CD4-positive, alpha-beta T cell treated with Interleukin-17A for 1 hour (primary cell): ENCODE measurements at places on chromosomes 4 and X.

- no peak for DNase-seq
Measured at GRCh38 chr4:134408897-134409296, 207.3 kb upstream of the PABPC4L start.

GRCh38 chr4:53221832-53222480, 143.9 kb downstream of the SCFD2 start:
- DNase-seq = no peak

GRCh38 chrX:153739754-153740486, 15.3 kb downstream of the ABCD1 start:
- peak; percentile 20 for DNase-seq

- DNase-seq = no peak
Measured at GRCh38 chr4:19213388-19213787, 1038.3 kb upstream of the SLIT2 start.

DNA sequence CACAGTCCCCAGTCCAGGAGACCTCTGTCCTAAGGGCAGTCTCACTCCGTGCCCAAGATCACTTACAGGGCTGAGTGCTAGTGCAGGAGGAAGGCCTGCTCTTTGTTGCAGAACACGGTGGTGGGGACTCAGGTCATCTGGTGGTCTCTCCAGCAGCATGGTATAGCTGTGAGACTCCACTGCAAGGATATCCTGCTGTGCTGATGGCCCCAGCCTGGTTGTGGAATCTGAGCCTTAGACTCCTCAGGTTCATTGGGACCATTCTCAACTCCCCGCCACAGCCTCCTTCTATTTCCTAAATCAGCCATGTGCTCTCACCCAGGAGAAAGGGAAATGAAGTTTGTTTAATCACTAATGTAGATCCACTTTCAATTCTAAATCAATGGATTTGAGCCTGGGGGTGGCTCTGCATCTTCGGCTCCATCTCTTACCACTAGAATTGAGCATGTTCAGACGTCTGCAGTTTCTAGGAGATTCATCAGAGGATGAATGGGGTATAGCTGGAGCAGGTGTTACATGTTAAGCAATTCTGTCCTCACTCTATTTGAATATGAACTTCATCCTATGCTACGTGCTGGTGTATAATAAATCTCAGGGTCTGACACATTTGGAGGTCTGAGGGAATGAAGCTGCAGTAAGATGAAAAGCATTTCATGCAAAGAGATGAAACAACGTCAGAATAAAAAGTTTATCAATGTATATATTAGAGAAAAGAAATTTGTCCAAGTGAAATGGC, 189.2 kb downstream of the MGST2 start:
- DNase-seq = no peak

GRCh38 chrX:120751683-120752082, 121.8 kb upstream of the C1GALT1C1 start:
- DNase-seq = no peak

DNA sequence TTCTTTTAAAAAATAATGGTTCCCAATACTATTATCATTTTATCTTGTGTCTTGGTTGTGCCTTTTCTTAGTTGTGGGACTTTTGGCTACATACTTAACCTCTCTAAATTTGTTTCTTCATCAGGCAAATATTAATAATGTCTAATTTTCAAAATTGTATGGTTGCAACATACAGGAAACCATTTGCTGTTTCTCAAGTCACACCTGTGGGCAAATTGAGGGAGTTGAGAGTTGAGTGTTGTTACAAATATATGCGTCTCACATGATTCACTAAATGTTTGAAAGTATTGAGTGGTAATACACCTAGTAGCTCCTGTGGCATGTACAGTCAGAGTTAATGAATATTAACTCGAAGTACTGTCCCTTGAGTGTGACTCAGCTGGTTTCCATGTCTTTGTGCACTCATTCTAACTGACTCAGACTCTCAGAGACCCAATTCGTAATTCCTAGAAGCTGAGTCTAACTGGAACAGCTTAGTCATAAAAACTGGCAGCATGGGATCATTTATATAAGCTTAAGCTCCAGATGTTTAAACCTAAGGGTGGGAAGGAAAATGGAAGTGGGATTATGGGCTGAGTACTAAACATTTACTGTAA, 802.4 kb downstream of the TRIML1 start:
- DNase-seq = no peak

- peak; percentile 13 for DNase-seq
Measured at GRCh38 chr4:99998062-99998867, 48.2 kb upstream of the H2AZ1 start.

- no peak for DNase-seq
Measured at GRCh38 chr4:2871466-2871865, 27.8 kb downstream of the ADD1 start.

DNA sequence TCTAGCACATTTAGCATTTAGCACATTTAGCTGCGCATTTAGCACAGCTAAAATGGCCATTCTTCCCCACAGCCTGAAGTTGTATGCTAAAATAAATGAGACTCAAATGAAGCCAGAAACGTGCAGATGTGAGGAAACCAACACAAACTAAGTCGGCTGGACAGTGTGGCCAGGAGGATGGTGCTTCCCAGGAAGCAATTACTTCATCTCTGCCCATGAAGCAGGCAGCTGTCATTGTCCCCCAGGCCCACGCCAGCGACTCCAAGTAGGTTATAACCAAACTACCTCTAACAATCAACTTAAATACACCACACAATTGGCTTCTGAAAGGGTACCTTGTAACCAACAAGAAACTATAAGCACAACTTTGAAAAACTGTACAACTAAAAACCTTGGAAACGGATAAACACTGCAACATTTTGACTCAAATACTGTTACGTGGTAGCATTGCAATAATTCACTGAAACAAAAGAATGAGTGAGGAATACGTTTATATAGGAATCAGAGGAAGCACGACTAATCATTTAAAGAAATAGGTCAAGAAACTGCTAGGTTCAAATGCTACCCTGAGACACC, 39.2 kb downstream of the AFAP1 start:
- DNase-seq = no peak

GRCh38 chr4:82519072-82519471, 42.7 kb downstream of the TMEM150C start:
- DNase-seq = no peak

DNA sequence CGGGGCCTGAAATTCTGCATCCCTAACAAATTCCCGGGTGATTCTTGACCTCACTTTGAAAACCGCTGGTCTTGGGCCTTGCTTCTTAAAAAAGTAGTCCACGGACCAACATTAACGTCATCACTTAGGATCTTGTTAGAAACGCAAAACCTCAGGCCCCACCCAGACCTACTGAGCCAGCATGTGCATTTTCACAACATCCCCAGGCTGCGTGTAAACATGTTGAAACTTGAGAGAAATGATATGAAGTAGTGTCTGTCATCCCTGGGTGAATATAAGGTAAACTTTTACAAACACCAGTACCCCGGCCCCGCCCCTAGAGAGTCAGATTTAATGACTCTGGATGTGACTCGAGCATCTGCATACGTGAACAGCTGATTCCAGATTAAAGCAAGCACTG, 33.7 kb downstream of the SORBS2 start:
- no peak for DNase-seq

DNA sequence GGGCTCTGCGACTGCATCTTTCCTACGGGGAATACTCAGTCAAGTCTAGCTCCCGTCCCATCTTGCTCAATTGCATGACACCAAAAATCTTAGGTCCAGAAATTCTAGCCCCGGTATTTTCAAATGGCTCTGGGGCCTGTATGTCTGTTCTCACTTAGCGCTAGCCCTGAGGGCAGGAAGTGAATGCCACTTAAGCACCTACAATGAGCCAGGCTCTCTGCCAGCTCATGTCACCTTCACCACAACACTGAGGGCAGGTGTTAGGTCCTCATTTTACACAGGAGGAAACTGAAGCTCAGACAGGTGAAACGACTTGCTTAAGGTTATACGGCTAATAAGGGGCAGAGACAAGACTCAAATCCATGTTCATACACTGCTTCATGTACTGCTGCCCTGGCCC, 282.8 kb downstream of the PPP1R2C start:
- DNase-seq = peak; percentile 36

DNA sequence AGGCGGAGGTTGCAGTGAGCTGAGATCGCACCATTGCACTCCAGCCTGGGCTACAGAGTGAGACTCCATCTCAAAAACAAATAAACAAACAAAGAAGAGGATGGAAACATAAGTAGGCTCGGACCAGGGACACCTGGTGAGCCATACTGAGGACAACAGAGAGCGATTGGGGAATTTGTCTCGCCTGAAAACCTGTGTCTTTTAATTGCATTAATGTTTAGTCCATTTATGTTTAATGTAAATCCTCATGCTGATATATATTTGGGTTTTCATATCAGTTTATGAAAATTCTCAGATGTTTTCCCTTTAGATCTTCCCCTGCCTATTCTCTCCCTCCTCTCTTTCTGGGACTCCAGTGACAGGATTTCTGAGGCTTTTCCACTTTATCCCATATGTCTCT, 84.6 kb downstream of the EVC start:
- no peak for DNase-seq

DNA sequence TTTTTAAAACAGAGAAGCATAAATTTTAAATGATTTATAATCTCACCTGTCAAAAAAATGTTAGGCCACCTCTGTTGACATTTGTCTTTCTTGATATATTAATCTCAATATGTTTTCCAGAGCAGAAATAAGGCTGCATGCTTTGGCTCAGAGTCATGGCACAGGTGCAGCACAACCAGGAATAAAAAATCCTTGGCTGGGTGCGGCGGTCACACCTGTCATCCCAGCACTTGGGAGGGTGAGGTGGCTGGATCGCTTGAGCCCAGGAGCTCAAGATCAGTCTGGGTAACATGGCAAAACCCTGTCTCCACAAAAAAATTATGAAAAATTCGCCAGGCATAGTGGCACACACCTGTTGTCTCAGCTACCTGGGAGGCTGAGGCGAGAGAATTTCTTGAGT, 18.1 kb downstream of the CPLX1 start:
- no peak for DNase-seq

GRCh38 chr4:111930659-111931058, 214.6 kb upstream of the FAM241A start:
- DNase-seq = no peak

- DNase-seq = no peak
Measured at GRCh38 chr4:153295131-153295755, 49.2 kb upstream of the MND1 start.

DNA sequence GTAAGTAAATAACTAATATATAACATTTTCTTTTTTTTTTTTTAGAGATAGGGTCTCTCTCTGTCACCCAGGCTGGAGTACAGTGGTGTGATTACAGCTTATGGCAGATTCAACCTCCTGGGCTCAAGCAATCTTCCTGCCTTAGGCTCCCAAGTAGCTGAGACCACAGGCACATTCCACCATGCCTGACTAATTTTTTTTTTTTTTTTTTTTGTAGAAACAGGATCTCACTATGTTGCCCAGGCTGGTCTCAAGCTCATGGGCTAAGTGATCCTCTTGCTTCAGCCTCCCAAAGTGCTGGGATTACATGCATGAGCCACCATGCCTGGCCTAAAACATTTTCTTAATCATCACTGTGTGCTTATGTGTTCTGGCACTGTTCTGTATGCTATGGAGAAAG, 32.8 kb downstream of the MGARP start:
- no peak for DNase-seq

- DNase-seq = no peak
Measured at GRCh38 chr4:172546782-172547181, 621.8 kb upstream of the GALNT7 start.

GRCh38 chr4:155676430-155676825, 9.8 kb downstream of the GUCY1A1 start:
- no peak for DNase-seq

- DNase-seq = no peak
Measured at GRCh38 chrX:110795645-110796406, at the start of gene CHRDL1. Gene CHRDL1 (minus strand): TSS chrX:110795817. CDS start chrX:110792181, 3,636 bp downstream.
